Stimulated activated memory B cell treated with anti-CD40 and anti-IgM and Interleukin-4, amounts not matched to agents 10 μg/mL and 1 μg/mL and 100 μg/mL, for 72 hours (primary cell): ENCODE measurements at places on chromosomes 3 and 15.

GRCh38 chr3:187831125-187832051, 86.1 kb upstream of the BCL6 start:
- no peak for ATAC-seq

GRCh38 chr15:57017024-57017423, 98.6 kb downstream of the TCF12 start:
- no peak for ATAC-seq

GRCh38 chr3:128398586-128398985, 68.1 kb downstream of the DNAJB8 start:
- no peak for ATAC-seq

- ATAC-seq: peak; percentile 68
Measured at GRCh38 chr3:123584284-123584987, 417 bp downstream of the HACD2 start.

DNA sequence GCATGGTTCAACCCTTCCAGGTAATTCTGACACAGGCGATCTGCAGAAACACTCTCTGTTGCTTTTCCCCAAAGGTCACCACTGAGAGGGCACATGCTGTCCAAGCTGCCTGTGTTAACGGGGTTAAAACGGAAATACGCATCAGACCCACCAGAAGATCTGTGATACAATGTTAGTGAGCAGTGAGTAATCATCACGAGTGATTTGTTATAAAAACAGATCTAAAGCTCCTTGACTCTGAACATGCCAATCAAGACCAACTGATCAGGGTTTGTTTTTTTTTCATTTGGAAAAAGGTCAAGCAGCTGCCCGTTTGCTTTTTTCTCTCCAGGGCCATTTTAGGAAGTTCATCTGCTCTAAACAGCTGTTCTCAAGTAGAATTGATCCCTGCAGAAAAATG, 43.2 kb downstream of the FGF12 start:
- no peak for ATAC-seq

DNA sequence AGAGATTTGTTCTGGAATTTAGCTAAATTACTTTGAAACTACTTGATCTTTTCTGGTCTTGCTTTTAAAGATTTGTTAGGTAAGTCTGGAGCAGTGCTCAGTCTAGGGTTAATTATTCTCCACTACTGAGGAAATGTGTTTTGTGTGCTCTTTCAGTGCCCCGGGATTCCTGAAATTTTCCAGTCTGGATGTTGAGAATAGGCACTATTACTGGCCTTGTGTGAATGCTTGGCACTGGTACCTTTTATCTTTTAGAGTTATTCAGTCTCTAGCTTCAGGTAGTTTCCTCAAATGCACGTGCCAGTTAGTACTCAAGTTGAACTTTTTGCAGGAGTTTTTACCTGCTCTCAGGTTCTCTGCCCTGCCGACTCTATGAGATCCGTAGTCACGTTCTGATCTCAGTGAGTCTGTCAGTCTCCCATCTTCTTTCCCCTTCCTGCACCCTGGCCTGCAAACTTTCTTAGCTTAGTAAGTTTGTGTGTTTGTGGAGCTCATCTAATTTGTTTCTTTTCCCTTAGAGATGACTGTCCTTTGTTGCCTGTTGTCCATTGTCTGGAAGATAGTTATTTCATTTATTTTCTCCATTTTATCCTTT, 39.5 kb downstream of the TCF12 start:
- no peak for ATAC-seq

DNA sequence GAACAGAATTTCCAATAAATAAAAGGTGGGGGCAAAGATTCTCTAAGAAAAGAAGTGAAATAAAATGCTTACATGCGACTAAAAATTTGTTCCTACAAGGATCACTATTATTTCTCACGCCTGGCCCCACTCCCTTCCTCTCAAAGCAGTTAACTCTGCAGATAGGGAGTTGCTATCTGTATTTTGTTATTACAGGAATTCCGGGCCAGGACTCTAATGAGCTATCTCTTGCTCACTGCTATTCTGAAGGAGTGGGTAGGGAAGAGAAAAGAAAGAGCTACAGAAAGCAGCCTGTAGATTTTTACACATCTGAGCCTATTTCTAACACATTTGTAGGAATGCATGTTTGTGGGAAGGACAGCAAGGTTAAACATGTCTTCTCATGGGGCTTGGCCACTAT, 140.4 kb downstream of the PCCB start:
- ATAC-seq: no peak

- ATAC-seq: peak; percentile 55
Measured at GRCh38 chr3:4633078-4634004, 140.2 kb downstream of the ITPR1 start.

DNA sequence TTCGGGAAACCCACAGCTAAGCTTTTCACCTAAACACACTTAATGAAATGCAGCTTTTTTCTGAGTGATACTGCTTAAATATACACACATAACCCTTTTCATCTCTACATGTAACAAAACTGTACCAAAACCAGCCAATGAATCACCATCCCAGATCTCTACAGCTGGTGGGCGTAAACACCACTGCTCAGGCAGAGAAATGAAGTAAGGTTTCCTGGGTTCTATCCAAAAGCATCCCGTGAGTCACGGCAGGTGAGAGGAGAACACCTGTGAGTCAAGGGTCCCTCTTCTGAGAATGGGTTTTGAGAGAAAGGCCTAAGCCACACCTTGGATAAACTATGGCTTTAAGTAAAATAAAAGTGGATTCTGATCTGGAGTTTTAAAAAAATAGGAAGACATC, 2.6 kb downstream of the CLDN1 start:
- ATAC-seq: no peak

DNA sequence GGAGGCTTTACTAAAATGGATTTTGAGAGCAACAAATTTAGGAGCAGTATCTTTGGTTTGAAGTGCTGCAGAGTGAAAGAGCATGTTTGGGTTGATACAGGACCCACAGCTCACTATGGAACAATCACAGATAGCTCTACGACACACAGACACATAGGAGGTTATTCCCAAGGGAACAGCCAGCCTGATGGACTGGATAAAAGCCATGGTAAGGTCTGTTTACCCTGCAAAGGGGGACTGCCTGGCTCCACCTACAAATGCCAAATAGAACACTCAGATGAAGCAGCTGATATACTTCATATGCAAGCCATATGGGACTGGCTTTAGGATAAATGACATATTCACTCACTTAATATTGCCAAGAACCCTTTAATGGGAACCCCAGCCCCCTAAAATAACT, 75.4 kb downstream of the CDC25A start:
- ATAC-seq: peak; percentile 54

GRCh38 chr3:10471054-10471688, 34.2 kb downstream of the ATP2B2 start:
- no peak for ATAC-seq

GRCh38 chr15:95843241-95843910, 487.1 kb upstream of the NR2F2 start:
- no peak for ATAC-seq

GRCh38 chr15:50687302-50687902, 805 bp upstream of the TRPM7 start:
- ATAC-seq: no peak

DNA sequence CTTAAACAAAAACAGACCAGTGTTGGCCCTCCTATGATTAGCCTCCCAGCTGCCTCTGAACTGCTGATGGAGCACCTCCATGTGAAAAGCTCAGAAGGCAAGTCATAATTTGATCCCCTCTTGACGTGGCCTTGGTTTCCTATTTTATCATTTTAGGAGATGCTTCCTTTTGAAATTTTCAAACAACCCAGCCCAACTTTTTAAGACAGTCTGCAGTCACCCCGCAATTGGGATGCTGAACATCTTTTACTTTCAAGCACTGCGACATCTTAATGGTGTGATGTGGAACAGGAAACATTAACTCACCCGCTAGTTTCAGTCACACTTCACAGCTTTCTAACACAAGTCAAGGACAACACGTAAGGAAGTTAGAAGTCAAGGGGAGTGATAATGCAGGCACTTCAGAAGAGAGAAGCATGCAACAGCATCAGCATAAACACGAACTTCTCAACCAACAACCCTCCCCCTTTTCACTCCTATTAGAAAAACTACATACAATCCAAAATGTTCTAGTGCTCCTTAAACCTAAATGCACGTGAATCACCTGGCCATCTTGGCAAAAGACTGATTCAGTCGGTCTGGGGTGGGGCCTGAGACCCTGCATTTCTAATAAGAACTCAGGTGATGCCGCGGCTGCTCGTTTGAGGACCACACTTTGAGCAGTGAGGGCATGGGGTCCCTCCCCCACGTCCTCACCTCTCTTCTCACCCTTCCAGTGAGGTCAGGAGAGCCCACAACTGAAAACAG, 161.5 kb downstream of the FOXP1 start:
- peak; percentile 95 for ATAC-seq

GRCh38 chr3:194404365-194405140, 5.5 kb upstream of the GP5 start:
- ATAC-seq: no peak

DNA sequence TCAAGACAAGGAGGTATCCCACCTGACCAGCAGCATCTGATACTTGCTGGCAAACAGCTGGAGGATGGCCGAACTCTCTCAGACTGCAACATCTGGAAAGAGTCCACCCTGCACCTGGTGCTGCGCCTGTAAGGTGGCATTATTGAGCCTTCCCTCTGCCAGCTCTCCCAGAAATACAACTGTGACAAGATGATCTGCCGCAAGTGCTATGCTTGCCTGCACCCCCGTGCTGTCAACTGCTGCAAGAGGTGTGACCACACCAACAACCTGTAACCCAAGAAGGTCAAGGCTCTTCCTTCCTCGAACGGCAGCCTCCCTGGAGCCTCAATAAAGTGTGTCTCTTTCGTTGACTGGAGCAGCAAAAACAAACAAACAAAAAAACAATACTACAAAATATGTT, 2.2 kb upstream of the SLC4A7 start:
- no peak for ATAC-seq

DNA sequence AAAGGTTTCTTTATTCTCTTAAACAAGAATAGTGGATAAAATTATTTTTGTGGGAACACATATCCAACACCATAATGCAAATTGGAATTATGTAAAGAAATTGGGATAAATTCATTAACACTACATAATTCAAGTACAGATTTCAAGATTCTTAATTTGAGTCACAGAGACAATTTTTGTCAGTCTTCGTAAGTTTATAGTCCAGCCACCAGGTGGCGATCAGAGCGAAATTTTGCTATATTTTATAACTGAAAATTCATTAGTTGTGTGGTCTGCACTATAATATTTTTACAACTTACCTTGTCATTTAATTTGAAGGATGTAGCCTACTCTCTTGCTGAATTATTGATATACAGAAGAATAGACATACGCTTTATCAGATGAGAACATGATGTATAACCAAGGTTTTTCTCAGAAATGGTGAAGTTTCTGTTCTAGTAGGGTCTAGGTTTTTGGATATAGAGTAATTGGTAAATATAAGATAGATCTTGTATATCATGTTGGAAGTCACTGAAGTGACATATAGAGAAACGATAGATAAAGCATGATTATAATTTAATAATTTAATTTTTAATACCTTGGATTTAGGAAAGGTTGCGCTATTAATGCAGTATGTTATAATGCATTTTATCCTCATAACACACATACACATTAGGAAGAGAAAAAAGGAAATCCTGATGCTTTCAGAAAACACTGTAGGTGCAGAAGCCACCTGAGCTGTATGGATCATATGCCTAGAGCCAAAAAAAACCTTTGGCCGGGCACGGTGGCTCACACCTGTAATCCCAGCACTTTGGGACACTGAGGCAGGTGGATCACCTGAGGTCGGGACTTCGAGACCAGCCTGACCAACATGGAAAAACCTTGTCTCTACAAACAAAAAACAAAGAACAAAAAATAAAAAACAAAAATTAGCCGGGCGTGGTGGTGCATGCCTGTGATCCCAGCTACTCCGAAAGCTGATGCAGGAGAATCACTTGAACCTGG, 31.7 kb downstream of the PLSCR4 start:
- no peak for ATAC-seq

- ATAC-seq: no peak
Measured at GRCh38 chr3:111809186-111809585, 49.9 kb upstream of the PHLDB2 start.

DNA sequence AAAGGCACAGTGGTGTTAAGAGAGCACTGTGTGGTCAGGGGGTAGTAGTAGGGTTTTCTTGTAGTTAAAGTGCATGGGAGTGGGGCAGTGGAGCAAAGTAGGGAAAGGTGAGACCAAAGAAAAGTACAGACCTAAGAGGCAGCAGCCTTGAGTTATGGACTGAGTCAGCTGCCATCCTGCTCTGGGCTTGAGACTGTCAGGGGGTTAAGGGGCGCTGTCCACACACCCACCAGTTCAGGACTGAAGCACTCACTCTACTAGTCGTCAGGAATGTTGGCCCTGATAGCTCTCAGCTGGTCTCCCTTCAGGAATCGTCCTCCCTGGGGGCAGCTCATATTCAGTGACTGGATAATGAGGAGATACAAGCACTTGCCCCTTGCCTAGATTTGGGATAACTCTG, 7.9 kb downstream of the CCR4 start:
- no peak for ATAC-seq

GRCh38 chr15:92091155-92091734, 237.7 kb downstream of the SLCO3A1 start:
- ATAC-seq: no peak

GRCh38 chr3:179801263-179801662, 148.4 kb downstream of the USP13 start:
- ATAC-seq: no peak

DNA sequence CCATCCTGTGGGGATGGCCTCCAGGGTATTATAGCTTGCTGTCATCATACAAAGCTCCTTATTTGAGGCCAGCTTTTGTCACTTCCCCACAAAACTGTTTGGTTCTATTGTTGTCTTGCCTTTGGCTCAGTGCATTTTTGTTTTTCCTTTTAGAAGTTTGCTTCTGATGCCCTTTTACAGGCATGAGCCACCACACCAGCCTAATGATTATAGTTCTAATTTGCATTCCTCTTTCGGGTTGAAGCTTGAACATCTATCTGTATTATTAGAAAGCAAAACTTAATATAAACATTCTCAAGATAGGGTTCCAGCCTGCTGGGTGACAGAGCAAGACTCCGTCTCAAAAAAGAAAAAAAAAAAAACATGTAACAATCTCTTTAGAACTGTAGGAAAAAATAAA, 39.8 kb downstream of the SMARCC1 start:
- no peak for ATAC-seq

DNA sequence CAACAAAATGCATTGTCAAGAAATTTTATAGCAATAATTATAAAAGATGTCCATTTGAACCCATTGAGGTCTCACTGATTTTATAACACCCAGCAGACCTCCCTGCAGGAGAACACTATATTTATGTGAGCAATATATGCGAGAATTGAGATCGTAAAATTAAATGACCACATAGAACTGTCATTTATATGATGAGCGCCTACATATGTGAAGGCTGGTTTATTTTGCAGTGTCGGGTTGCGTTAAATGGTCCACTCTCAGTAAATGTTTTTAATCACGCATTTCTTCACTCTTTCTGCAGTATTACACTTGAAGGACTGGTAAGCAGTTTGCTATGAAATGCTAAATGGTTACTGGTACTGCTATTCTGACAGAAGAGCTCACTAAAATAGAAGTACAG, 408.5 kb upstream of the AGTR1 start:
- ATAC-seq: no peak

- ATAC-seq: no peak
Measured at GRCh38 chr3:66403323-66403990, 97.4 kb downstream of the LRIG1 start.
